ENCODE measurements at places on chromosomes 1 and 21. TPM values are rescaled to one million over a fixed set of nuclear protein-coding genes. Genes with fewer than 3 reads are reported as not detected.

The MEX3A gene
- total RNA-seq: 5.0 TPM

The TOR1AIP1 gene
- 40.1 TPM for total RNA-seq

The NUP210L gene
- not detected for total RNA-seq

The VWA1 gene
- total RNA-seq: 78.9 TPM

The ZNF695 gene
- total RNA-seq: 19.6 TPM
